ENCODE measurements at places on chromosomes 2 and 18. TPM values are rescaled to one million over a fixed set of nuclear protein-coding genes. Genes with fewer than 3 reads are reported as not detected.

- peak overlapping the region; percentile 40 for H3K4me3 ChIP-seq
- H3K36me3 ChIP-seq, result no peaks in the 10 kb centered on the region
- H3K27me3 ChIP-seq, result no peaks in the 10 kb centered on the region
Observed at GRCh38 chr2:105328281-105329196, 996 bp downstream of the TGFBRAP1 start.

DNA sequence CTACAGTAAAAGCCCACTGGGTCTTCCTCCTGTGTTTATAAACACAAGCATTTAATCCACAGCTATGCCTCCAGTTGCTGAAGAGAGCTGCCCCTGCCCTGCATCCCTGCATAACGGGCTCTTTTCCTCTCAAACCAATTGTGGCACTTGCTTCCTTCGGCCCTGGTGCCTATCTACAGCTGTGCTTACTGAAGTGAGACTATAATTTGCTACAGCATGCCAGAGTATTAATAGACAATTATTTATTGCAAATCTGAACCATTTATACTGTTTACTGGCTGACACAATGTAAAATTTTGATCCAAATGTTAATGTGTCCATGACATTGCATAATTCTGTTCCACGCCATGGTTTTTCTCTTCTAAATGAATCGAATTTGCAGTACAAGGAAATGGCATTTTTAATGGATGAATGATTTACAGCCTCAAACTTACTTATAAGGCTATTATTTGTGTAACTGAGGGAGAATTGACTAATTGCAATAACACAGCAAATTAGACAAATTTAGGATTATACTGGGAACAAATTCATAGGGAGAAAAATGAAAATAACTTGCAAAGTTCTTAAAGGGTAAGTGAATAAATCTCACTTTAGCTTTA is 457.0 kb upstream of the HNRNPA3 start:
- no peaks in the 10 kb centered on the region for H3K27me3 ChIP-seq
- no peak for DNase-seq
- no peak overlapping the region for H3K4me3 ChIP-seq

DNA sequence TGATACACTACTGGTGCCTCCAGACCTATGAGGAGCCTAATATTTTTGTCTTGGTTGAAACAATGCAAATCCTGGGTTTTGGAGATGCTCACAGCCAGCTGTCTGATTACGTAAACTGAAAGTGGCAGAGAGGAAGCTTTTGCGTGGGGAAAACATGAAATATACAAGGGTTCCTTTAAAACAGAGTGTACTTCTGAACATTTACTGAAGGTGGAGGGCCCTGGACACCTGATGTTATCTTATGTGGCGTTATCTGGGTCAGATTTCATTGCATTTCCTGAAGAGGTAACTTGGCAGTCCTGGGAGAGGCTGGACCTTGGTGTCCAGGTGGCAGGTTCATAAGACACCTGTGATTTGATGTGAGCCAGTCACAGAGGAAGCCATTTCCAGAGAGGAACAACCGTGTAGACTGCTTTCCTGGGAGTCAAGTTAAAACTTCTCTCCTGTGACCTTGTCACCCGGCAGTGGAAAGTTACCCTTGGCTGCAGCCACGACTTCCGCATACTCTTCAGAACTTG is 105.0 kb downstream of the NEDD4L start:
- H3K4me3 ChIP-seq, result no peak overlapping the region
- no peak overlapping the region for H3K27ac ChIP-seq
- DNase-seq, result no peak
- H3K4me1 ChIP-seq, result peaks cover 4% of the 10 kb centered on the region
- no peaks in the 10 kb centered on the region for H3K27me3 ChIP-seq
- no peaks in the 10 kb centered on the region for H3K36me3 ChIP-seq

- H3K27ac ChIP-seq, result peak overlapping the region; percentile 69
- no peak for DNase-seq
- no peak overlapping the region for H3K4me3 ChIP-seq
Observed at GRCh38 chr18:35463050-35463449, 34.7 kb downstream of the INO80C start.

DNA sequence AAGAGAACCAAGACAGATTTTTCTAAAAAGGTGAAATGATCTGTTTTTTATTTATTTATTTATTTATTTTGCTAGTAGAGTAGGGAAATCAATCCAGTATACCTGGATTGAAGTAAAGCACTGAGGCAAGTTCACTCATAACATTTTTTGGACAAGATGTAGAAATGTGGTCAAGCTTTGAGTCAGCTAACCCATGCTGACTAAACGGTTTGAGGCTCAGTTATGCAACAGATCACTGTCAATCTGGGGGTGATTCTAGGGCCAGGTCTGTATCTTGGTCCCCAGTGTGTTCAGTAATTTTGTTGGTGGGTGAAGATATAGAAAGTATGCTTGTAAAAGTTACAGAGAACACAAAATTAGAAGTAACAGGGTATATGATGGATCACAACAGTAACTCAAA is 60.2 kb downstream of the RMDN2 start:
- no peak overlapping the region for H3K27ac ChIP-seq
- no peak for DNase-seq
- no peak overlapping the region for H3K4me3 ChIP-seq
- H3K4me1 ChIP-seq, result peaks cover 5% of the 10 kb centered on the region

DNA sequence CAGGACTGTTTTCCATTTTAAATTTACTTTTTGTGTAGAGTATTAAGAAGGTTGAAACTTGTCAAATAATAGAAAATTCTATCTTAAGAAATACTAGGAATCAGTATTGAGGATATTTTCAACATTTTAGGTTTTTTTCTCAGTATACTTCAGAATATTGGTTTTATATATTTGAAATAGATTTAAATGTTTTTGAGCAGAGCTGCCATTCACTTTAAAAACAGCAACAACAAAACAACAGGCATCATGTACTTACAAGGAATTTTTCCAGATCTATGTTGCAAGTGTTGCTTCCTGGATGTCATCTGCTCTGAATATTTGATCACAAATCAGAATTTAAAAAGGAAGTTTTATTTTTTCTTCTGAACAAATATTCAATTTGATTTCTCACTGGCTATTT is 84.4 kb downstream of the DCDC2C start:
- DNase-seq, result no peak
- no peaks in the 10 kb centered on the region for H3K4me1 ChIP-seq
- H3K27ac ChIP-seq, result no peak overlapping the region
- no peak overlapping the region for H3K4me3 ChIP-seq

DNA sequence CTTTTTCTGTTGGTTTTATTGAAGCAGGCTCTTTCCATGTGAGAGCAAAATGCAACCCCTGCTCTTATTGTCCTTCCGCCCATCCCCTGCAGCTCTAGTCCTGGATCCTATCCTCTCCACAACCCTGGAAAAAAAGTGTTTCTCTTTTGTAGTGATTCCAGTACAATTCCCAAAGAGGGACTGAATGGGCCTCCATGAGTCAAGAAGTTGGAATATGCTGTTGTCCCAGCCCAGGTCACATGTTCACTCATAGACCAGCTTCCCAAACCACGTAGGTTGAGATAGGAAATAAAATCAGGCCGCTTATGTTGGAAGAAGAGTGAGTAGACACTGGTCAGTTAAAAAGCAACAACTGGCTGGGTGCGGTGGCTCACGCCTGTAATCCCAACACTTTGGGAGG is 39.4 kb downstream of the CPO start:
- no peaks in the 10 kb centered on the region for H3K36me3 ChIP-seq
- DNase-seq, result no peak
- no peak overlapping the region for H3K4me3 ChIP-seq
- H3K27ac ChIP-seq, result no peak overlapping the region

DNA sequence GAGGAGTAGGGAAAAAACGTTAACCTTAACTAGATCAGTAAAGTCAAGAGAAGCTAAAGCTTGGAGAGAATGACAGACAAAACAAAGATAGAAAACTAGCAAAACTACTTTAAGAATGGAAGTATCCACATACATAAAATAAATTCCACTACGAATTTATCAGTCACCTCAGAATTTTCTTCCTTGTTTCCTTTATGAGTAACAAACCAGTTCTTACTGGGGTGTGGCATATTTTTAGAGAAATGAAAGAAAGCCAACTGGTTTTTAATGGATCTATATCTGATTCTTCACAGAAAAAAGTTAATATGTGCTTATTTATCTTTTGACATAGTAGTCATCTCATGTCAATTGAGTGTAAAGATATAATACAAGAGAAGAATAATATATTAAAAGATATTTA is 2033.7 kb upstream of the CELF4 start:
- no peak overlapping the region for H3K4me3 ChIP-seq
- no peaks in the 10 kb centered on the region for H3K36me3 ChIP-seq
- no peaks in the 10 kb centered on the region for H3K27me3 ChIP-seq
- no peak for DNase-seq

SERPINB3 gene
- total RNA-seq, result not detected

DNA sequence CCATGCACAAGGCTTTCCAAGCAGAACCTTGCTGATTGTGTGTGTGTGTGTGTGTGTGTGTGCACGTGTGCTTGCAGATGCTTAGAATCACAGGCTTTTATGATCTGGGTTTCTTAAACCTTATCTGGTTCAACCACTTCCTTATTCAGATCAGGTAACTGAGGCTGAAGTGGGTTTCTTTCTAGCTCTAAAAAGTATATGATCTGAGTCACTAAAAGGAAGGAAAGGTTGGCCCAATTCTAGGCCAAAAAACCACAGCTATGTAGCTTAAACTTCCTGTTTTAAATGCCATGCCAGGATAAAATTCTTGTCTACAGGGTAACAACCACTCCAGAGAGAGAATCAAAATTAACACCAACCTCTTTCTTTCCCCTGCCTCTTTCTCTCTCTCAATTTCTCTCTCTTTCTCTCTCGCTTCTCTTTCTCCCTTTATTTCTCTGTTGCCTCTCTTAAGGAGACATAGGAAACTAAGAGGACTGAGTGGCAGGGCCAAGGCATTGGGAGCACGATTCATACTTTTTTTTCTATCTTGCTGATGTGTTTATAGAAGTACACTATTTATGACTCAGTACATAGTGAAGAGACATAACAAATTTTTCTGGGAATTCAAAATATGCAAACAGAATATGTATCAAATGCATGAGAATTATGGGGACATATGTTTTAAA is 140.3 kb downstream of the TRIB2 start:
- no peak overlapping the region for H3K27ac ChIP-seq
- DNase-seq, result no peak
- H3K4me1 ChIP-seq, result peaks cover 57% of the 10 kb centered on the region
- H3K4me3 ChIP-seq, result no peak overlapping the region
- no peaks in the 10 kb centered on the region for H3K27me3 ChIP-seq

TBR1 gene
- total RNA-seq, result not detected

DNA sequence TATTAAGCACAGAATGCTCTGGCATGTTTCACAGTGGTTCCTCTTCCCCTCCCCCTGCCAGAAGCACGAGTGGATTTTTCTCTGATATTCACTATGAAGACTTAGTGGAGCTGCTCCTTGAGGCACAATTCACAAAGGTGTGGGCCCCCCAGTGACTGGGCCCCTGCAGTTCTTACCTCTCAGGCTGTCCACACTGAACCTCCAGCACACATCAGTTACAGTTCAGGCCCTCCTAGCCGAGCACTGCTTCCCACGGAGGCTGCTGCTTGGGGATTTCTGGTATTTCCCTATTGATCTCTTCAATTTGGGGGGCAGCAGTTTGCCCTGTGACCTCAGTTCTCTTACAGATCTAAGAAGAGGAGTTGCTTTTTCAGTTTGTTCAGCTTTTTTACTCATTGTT is 236.1 kb downstream of the SH3RF3 start:
- H3K27me3 ChIP-seq, result no peaks in the 10 kb centered on the region
- H3K27ac ChIP-seq, result no peak overlapping the region
- H3K36me3 ChIP-seq, result no peaks in the 10 kb centered on the region
- no peak overlapping the region for H3K4me3 ChIP-seq
- no peak for DNase-seq

GRCh38 chr2:66433945-66434678 is 813 bp upstream of the MEIS1 start:
- no peaks in the 10 kb centered on the region for H3K4me1 ChIP-seq
- H3K27me3 ChIP-seq, result peaks cover 95% of the 10 kb centered on the region
- no peaks in the 10 kb centered on the region for H3K36me3 ChIP-seq
- peak; percentile 69 for DNase-seq
- peak overlapping the region; percentile 78 for H3K27ac ChIP-seq

DNA sequence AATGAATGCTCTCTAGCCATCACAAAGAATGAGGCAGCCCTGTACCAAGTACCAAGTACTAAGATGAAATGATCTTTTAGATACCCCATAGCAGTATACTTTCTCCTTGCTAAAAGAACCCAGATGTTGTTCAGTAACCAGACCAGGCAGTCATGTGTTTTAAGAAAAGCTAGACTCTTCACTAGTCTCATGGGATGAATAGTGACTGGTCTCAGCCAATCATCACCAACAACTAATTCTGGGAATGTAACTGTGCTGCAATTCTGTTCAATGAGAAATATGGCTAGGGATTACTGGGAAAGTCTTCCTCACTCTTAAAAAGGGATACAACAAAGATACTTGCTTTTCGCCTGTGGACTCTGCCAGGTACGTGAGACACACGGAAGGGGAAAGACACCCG is 29.5 kb downstream of the MBOAT2 start:
- no peak overlapping the region for H3K4me3 ChIP-seq
- H3K27me3 ChIP-seq, result no peaks in the 10 kb centered on the region
- no peak overlapping the region for H3K27ac ChIP-seq
- no peaks in the 10 kb centered on the region for H3K4me1 ChIP-seq
- DNase-seq, result no peak

REEP1 gene
- 2.9 TPM for total RNA-seq

MYL1 gene
- not detected for total RNA-seq

- H3K36me3 ChIP-seq, result no peaks in the 10 kb centered on the region
- no peaks in the 10 kb centered on the region for H3K27me3 ChIP-seq
- H3K4me3 ChIP-seq, result no peak overlapping the region
- H3K4me1 ChIP-seq, result no peaks in the 10 kb centered on the region
- H3K27ac ChIP-seq, result no peak overlapping the region
Observed at GRCh38 chr2:9720352-9721093, 89.7 kb upstream of the YWHAQ start.

CNNM4 gene
- total RNA-seq, result 11.9 TPM

DNA sequence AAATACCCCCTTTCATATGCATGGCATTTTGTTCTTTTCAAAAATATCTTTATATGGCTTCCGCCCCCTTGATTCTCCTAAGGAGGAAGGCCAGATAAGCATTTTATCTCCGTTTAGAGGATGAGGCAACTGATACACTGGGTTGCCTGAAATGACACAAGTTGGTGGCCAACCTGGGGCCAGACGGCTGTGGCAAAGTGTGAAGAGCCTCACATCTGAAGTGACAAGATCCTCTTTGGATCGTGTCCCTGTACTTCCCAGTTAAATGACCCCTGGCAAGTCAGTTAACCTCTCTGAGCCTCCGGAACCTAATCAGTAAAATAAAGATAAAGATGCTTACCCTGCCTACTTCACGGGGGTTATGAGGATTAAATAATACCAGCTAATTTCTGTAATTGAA is 4.6 kb downstream of the SETBP1 start:
- H3K36me3 ChIP-seq, result no peaks in the 10 kb centered on the region
- no peak overlapping the region for H3K27ac ChIP-seq
- no peaks in the 10 kb centered on the region for H3K27me3 ChIP-seq

DNA sequence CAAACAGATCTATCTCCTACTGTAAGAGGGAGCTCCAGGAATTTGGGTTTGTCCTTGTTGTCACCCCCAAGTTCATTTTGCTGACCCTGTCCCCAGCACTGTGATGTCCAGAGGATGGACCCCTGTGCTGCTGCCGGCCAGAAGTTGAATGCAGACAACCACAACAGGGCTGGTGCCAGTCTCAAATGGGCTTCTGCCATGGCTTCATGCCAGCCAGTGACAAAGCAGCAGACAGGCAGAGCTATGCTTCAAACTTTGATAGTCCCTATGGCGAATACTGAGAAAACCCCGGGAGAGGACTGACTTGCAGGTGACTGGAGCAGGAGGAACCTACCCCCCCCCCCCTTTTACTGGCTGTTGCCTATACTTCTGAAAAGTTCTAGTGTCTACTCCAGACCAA is 3.2 kb downstream of the SMAD7 start:
- H3K27ac ChIP-seq, result peak overlapping the region; percentile 94
- peaks cover 41% of the 10 kb centered on the region for H3K4me1 ChIP-seq
- DNase-seq, result no peak
- no peaks in the 10 kb centered on the region for H3K27me3 ChIP-seq
- no peaks in the 10 kb centered on the region for H3K36me3 ChIP-seq

FBLN7 gene
- total RNA-seq, result 6.8 TPM

Measured in spleen (tissue), 13 donors.